ENCODE measurements at places on chromosomes 5 and 9.

GRCh38 chr9:21078702-21079101 is 960 bp upstream of the IFNB1 start:
- no peak for DNase-seq

- DNase-seq: no peak
Measured at GRCh38 chr9:108756746-108757490, 98.9 kb downstream of the ACTL7B start.

- no peak for DNase-seq
Measured at GRCh38 chr5:142307146-142307890, 17.5 kb downstream of the SPRY4 start.

DNA sequence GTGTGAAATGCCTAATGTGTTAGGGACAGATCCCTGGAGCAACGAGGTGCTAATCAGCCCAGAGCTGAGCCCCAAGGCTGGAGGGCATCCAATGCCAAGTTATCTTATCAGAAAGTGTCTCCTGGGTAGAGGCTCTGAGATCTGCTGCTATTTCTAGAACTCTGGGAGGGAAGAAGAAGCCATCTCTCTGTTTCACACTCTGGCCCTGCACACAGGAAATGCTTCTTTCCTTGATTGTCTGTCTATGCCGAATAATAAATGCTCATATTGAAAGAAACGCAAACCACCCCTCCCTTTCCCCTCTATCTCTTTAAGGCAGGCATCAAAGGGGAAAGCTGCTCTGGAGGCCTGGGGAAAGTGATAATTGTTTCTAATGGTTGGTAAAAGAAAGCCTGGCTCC is 166.7 kb downstream of the PAPPA start:
- DNase-seq: no peak

GRCh38 chr5:2574155-2574554 is 177.3 kb downstream of the IRX2 start:
- DNase-seq: no peak

- no peak for DNase-seq
Measured at GRCh38 chr5:179118756-179119414, 58.7 kb downstream of the ZNF354C start.

DNA sequence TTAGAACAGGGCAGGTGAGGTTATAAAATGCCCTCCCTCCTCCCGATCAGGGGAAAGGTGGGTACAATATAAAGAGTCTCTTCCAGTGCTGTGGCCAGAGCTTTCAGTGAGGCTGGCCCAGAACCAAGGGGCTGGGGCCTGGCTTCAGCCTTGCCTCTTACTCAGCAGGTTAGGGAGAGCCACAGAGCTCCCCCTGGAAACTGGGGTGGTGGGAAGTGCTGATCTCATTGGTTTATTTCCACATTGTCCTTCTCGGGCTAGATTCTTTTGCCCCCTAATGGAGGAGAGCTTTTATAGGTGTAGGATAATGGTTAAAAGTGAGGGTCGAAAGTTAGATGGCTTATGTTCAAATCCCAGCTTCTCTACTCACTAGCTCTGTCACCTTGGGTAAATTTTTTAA is 186.7 kb upstream of the TBC1D2 start:
- DNase-seq: no peak

All from activated naive CD8-positive, alpha-beta T cell treated with anti-CD3 and anti-CD28 coated beads for 36 hours (primary cell).